ENCODE measurements at places on chromosomes 13 and 19.

- no peak for DNase-seq
Observed at GRCh38 chr13:45301263-45301662, 39.7 kb downstream of the TPT1 start.

- no peak for DNase-seq
Observed at GRCh38 chr19:49489601-49490167, 2.3 kb downstream of the RPL13A start.

- no peak for DNase-seq
Observed at GRCh38 chr19:13606156-13606555, 99.9 kb upstream of the CACNA1A start.

GRCh38 chr13:39556866-39557265 is 46.1 kb downstream of the LHFPL6 start:
- DNase-seq = no peak

GRCh38 chr19:19155495-19156219 is 14.4 kb downstream of the MEF2B start:
- DNase-seq = no peak

- DNase-seq = no peak
Observed at GRCh38 chr13:40197936-40198595, 468.4 kb downstream of the FOXO1 start.

- DNase-seq = no peak
Observed at GRCh38 chr19:19109601-19110000, 28.7 kb downstream of the TMEM161A start.

- no peak for DNase-seq
Observed at GRCh38 chr19:38503077-38503410, 69.6 kb downstream of the RYR1 start.

- peak; percentile 76 for DNase-seq
Observed at GRCh38 chr19:50046649-50047503, 21.1 kb downstream of the ZNF473 start.

GRCh38 chr13:80259159-80259558 is 81.8 kb downstream of the SPRY2 start:
- no peak for DNase-seq

DNA sequence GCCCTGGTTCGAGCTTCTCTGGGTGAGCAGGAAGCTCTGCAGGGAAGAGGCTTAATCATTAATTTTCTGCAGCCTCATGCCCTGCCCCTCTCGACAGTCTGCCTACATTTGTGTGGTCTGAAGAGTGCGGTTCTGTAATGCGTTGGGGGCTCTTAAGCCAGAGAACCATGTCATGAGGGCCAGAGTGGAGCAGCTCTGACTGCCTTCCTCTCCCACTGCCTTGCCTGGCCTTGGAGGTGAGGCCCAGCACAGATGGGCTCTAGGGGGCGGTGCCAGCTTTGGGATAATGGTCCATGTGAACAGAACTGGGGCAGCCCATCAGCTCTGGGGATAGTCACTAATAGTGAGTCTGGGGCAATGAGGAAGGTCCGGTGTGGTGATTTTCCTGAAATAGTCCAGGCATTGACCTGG is 5.7 kb downstream of the FGF9 start:
- peak; percentile 67 for DNase-seq

GRCh38 chr13:80339563-80339911 is 1.4 kb downstream of the SPRY2 start:
- DNase-seq = no peak

DNA sequence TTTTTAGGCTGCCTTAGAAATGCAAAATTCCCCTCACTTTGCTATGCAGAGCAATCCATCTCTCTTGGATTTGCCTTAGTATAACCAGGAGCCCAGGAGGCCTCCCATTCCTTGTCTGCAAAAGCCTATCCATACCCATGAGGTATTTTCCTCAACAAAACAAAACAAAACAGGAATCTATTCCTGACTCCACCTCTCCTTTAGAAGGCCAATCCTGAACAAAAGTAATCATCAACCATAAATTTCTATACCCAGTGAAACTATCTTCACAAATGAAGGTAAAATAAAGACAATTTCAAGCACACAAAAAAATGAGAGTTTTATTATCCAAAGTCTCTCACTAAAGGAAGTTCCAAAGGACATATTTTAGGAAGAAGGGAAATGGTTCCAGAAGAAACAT is 365.7 kb downstream of the KCNRG start:
- DNase-seq = no peak

DNA sequence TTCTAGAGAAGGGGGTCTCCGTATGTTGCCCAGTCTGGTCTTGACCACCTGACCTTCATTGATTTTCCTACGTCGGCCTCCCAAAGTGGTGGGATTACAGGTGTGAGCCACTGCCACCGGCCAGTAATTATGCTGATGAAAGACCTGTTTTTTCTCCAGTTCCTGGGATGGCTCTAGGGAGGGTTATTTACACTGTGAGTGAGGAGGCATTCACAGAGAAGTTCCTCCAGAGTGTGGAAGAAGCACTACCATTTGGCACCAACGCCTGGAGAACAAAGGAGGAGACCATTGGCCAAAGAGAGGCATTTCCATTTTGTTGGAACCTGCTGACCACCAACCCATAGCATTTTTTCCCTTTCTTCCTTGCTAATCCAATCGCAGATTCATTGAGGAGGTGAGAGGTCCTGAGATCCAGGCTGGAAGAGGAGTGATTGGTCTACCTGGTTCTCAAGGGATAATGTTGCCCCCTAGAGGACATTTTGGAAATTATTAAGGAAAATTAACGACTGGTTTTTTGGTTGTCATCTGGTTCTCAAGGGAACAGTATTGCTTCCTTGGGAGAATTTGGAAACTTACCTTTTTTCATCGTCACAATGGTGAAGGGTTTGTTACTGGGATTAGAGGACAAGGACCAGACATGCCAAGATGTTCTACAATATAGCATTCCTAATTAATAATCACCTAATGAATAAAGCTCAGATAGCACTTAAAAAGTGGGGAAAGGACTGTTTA is 5.5 kb upstream of the SAE1 start:
- DNase-seq = no peak

DNA sequence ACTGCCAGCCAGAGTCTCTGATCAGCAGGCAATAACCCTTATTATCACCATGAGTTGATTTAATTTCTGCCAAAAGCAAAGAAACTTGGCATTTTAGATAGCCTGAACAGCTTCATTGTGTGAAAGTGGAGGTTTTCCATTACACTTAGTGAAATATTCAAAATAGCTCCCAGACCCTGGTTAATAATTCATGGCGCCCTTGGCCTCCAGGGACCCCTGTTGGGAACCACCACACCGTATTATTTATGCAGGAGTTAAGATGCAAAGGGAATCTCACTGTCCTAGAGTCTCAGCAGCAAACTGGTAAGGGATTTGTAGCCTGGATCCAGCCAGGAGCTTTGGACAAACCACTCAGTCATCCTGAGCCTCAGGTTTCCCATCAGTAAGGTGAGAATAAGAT is 110.0 kb upstream of the PABPC3 start:
- no peak for DNase-seq

GRCh38 chr19:14414926-14415690 is 4.0 kb downstream of the DDX39A start:
- DNase-seq = no peak

- DNase-seq = no peak
Observed at GRCh38 chr13:91117351-91117750, 230.1 kb upstream of the MIR17HG start.

- no peak for DNase-seq
Observed at GRCh38 chr13:48066310-48066989, 28.5 kb downstream of the MED4 start.

DNA sequence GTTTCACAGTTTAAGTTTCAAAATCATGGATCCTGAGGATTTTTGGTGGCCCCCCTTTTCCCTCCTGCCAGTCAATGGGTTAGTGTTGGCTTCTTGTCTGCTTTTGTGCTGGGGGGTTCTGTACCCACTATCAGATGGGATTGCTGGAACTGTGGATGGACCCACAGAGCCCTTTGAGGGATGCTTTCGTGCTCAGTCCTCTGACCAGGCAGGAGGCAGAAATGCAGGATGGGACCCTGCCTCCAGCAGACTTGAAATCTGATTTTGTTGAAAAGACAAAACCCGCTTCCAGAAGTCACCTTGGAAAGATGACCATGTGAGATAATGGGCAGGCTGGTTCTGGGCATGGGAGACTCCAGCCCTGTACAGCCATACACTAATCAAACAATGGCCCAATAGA is 408.9 kb downstream of the ZNF536 start:
- no peak for DNase-seq

- no peak for DNase-seq
Observed at GRCh38 chr19:9939301-9939913, 3.1 kb upstream of the OLFM2 start.

GRCh38 chr13:61136093-61136492 is 279.6 kb downstream of the PCDH20 start:
- no peak for DNase-seq

DNA sequence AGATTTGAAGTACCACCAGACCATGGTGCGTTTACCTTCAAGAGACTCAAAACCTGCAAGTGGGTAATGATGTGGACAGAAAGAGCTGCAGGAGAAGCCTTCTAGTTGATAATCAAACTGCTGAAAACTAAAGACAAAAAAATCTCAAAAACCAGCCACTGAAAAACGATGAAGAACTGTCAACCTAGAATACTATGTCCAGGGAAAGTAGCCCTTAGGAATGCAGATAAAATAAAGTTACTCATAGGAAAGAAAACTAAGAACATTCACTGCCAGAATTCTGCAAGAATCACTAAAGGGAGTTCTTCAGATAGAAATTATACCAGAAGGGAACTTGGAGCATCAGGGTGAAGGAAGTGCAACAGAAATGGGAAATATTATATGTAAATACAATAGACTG is 5.3 kb downstream of the ZNF470 start:
- DNase-seq = no peak

GRCh38 chr19:55777528-55777927 is 8.6 kb downstream of the RFPL4AL1 start:
- no peak for DNase-seq

- no peak for DNase-seq
Observed at GRCh38 chr19:44644402-44645016, 799 bp downstream of the PVR start.

GRCh38 chr13:72692884-72693514 is 34.4 kb downstream of the MZT1 start:
- no peak for DNase-seq

DNA sequence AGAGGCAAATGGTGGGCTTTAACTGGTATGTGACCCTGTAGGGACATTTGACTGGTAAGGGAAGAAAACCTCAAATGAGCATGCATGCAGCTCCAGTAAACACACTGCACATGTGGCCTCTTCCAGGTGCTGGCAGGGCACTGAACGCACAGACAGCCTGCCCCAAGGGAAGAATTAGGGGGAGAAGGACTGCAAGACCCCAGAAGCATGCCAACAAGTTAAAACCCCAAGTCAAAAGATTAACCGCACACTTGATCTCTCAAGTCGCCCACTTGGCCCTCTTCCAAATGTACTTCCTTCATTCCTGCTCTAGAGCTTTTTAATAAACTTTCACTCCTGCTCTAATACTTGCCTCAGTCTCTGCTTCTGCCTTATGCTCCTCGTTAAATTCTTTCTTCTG is 46.9 kb upstream of the SLITRK1 start:
- DNase-seq = no peak

DNA sequence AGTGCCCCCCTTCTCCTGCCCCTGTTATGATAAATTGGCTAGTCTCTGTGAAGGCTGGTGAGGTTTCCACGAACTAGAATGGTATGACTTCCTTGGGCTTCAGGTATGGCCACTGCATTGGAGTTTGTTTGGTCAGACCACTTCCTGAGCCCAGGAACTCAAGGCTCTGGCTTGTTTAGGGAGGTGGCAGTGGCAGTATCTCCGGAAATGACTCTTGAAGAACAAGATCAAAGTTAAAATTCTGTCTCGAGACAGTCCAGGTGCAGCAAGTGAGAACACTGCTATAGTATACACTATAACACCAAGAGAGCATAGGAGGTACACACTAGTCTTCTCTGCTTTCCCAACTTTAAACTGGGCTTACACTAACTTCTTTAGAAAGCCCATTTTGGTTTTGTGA is 309.1 kb downstream of the KLF12 start:
- DNase-seq = no peak

DNA sequence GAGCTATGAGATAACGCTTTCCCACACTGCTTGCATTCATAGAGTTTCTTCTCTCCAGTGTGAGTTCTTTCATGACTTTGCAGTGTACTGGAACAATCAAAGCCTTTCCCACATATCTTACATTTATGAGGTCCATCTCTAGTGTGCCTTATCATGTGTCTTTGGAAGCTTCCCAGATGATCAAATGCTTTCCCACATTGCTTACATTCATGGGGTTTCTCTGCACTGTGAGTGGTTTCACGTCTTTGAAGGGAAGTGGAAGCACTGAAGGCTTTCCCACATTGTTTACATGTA is 14.9 kb upstream of the ZNF442 start:
- DNase-seq = no peak

DNA sequence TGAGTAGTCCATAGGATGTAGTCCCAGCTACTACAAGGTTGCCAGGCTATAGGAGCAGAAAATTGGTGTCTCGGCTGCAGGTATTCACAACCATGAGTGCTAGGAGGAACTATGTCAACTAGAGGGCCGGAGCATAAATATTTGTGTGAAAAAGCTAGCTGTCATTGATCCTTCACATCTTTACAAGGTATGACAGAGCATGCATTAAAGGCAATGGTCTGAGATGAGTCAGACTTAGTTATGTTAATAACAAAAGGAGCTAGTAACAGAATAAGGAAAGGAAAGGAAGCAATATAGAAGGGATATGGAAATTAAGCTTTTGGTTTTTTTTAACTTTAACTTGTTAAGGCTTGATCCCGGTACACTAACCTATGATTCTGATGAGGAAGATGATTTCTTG is 40.9 kb upstream of the PSG9 start:
- DNase-seq = no peak

- DNase-seq = no peak
Observed at GRCh38 chr19:16949496-16950023, 60.8 kb downstream of the F2RL3 start.

DNA sequence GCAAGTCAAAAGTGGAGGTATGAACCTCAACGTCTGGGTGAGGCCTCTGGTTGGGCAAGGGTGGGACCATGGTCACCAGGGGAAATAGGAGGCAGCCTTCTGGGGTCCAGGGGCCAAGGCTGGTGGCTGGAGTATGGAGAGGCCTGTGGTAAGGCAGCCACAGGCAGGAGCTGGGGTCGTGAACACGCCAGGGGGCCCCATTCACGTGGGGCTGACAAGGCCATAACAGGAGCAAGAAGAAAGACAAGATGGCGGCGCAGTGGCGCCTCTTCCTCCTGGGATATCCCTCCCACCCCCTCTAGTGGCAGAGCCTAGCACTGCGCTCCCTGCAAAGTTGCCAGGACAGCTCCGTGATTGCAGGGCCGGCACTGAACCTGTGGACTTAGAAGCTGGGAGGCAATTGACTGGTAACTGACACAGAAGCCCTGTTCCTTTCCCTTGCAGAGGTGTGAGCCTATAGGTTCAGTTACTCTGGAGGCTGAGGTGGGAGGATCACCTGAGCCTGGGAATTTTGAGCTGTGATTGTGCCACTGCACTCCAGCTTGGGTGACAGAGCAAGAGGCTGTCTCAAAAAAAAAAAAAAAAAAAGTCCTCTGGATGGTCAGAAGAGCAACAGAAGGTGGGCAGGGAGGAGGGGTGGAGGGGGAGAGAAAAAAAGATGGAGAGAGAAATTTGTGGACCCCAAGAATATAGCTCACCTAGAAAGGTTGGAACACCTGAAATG is 19.7 kb upstream of the EDDM13 start:
- peak; percentile 75 for DNase-seq

GRCh38 chr13:32840989-32841713 is 175.1 kb upstream of the KL start:
- peak; percentile 30 for DNase-seq

GRCh38 chr19:39825093-39825463 is 8.9 kb downstream of the DYRK1B start:
- peak; percentile 57 for DNase-seq

GRCh38 chr19:5934774-5935472 is 20.9 kb downstream of the CAPS start:
- DNase-seq = peak; percentile 65
